ENCODE measurements at places on chromosomes 7 and 10.

GRCh38 chr7:101333912-101334311, 12.3 kb upstream of the IFT22 start:
- no peak for DNase-seq

DNA sequence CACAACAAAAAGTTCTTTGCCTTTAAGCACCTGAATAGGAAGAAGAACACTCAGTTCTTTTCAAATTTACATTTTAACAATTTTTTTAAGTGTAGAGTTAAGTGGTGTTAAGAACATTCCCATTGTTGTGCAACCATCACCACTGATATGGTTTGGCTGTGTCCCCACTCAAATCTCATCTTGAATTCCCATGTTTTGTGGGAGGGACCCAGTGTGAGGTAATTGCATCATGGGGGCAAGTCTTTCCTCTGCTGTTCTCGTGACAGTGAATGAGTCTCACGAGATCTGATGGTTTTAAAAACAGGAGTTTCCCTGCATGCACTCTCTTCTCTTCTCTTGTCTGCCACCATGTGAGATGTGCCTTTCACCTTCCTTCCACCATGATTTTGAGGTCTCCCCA, 155.7 kb downstream of the PLXNA4 start:
- DNase-seq, result no peak

GRCh38 chr7:137633133-137633532, 213.6 kb downstream of the DGKI start:
- no peak for DNase-seq

DNA sequence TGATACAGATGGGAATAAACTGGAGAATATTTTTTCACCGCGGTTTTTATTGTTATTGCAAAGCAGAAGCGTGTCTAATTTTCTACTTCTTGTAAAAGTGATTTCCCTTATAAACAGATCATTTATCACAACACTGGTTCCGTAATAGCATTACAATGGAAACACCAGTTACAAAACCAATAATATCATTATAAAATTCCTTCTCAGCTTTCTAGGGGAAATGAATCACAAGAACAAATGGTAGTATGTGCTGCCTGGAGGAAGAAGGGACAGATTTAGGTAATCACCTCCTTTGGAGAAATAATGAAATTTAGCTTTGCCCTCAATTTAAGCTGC, 2.4 kb upstream of the CCDC6 start:
- no peak for DNase-seq

GRCh38 chr7:19537942-19538401, 170.9 kb downstream of the POLR1F start:
- DNase-seq, result no peak

DNA sequence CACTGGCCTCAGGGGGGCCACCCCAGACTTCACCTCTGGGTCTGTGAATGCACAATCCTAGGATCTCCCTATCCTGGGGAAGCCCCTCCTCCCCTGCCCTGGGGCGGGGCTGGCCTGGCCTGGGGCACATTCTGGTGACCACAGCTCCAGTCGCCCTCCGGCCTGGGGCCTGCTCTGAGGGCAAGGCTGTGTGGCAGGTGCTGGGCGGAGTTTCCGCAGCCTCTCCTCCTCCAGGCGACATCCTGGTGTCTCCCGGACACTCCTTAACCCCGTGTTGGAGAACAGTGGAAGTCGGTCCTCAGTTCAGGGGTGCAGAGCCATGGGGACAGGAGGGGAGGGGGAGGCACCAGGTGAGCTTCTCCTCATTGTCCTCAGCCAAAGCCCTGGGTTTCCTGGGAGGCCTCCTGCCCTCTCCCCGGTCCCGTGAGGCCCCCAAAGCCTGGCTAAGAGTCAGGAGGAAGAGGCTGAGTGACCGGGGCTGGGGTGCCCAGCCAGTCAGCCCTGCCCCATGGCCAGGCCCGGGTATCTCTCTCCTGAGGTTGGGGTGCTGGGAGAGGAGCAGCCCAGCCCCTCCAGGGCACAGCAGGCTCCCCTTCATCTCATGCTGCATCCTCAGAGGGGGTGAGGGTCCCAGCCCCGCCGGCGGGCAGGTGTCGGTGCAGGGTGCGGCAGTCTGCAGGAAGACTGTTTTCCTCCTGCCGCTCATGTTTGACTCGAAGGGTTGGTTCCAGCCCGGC, 22.6 kb downstream of the UNCX start:
- no peak for DNase-seq

DNA sequence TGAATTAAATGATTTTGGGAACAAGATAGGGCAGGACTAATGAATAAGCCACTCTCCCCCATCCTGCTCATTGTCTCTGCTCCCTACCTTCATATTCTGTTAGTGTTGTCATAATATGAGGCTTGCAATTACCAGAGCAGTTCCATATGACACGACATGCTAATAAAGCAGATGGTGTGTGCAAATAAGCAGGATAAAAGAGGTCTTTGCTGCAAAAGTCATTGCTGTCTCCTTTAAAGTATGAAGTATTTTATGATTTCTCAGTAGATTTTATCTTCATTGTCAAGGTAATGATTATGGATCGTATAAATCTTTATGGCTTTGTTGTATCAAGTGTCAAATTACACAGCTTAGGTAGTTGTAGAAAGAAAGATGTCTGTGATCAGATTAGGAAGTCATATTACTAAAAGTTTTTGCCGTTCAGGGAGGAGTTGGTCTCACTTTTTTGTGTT, 114.8 kb downstream of the SDK1 start:
- DNase-seq, result no peak

DNA sequence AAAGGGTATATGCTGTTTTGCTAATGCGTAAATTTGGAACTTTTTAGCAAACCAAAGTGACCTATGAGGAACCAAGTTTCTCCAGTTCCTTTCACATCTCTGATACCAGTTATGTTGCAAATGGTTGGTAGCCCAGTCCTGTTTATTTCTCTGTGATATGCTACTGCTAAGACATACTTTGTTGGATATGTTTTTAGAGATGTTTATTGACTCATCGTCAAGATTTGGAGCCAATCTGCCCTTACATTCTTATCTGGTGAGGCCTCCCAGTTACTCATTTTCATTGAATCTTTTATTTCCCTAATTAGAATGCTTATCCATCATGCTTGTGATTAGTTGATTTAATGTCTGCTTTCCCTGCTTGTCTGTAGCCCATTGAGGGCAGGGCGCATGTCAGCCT, 58.9 kb downstream of the LRGUK start:
- DNase-seq, result no peak

DNA sequence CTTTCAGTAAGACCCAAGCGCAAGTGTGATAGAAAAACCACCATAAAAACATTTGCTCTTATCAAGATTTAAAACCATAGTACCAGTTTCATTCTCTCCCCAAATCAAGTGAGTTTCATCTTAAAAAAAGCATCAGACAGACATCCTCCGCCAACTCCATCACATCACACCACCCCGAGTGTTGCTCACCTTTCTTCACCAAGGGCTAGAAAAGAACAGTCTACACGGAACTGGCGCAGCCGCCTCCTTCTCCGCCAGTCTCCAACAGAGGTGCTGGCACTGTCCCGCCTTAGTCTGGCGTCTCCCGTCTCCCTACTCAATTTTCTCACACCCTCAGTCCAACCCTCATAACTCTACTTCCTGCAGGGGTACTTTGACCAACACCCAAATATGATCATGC, 46.9 kb upstream of the WIPI2 start:
- peak; percentile 31 for DNase-seq

- no peak for DNase-seq
Measured at GRCh38 chr10:48554656-48555055, 50.2 kb downstream of the ARHGAP22 start.

GRCh38 chr7:101330011-101330484, 8.4 kb upstream of the IFT22 start:
- no peak for DNase-seq

- DNase-seq, result no peak
Measured at GRCh38 chr10:22367471-22367870, 22.2 kb downstream of the SPAG6 start.

GRCh38 chr7:24082826-24083225, 201.2 kb upstream of the NPY start:
- no peak for DNase-seq

- DNase-seq, result no peak
Measured at GRCh38 chr7:116542618-116543017, 17.8 kb downstream of the CAV1 start.

- no peak for DNase-seq
Measured at GRCh38 chr10:26946102-26946811, 85.5 kb upstream of the ABI1 start.

DNA sequence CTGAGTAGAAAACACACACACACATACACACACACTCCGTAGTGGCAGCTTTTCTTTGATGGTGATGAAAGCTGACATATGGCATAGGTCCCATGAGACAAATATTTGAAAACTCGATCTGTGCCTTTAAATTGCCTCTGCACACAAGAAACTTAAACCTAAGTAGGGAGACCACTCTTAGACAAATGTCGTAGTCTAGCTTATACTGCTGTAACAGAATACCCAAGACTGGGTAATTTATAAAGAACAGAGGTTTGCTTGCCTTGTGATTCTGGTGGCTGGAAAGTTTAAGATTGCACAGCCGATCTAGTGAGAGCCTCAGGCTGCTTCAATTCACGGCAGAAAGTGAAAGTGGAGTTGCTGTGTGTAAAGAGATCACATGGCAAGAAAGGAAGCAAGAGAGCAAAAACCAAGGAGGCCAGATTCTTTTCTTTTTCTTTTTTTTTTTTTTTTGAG, 489.4 kb upstream of the SORCS1 start:
- DNase-seq, result peak; percentile 37

DNA sequence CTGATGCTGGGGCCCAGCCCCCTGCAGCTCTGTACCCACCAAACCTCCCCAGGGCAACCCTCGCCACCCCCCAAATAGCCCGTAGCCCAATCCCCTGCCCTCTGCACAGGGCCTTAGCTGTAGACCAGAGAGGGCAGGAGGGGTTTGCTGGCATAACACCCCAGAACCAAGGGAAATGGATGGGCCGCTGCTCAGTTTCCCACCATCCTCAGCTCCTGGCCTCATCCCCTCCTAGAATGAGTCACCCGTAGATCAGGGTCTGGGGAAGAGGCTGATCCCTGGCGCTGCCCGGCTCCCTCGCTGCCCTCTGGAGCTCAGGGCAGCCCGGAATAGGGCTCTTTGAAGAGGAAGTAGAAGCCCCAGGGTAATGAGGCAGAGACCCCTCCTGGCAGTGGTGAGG, 31.2 kb downstream of the LDB3 start:
- DNase-seq, result no peak

- no peak for DNase-seq
Measured at GRCh38 chr7:78179827-78180477, 381.4 kb downstream of the PHTF2 start.

DNA sequence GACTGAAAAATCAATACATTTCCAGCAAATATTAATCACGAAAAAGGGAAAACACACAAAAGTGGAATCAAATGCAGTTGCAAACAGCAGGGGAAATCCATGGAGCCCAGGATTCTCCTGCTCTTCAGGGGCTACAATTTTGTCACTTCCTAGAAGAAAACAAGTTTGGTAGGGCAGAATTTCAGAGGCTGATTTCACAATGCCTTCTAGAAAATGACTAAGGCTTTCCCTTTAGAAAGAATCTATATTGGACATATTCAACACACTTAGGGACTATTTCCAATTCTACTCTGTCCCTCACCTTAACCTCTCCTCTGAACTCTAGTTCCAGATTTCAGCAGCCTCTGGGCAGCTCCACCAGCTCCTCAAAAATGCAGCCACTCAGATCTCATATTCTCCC, 111.3 kb downstream of the HECTD2 start:
- no peak for DNase-seq

GRCh38 chr7:36653008-36653662, 71.2 kb downstream of the AOAH start:
- no peak for DNase-seq

GRCh38 chr10:104429846-104430245, 76.2 kb downstream of the CFAP58 start:
- no peak for DNase-seq

DNA sequence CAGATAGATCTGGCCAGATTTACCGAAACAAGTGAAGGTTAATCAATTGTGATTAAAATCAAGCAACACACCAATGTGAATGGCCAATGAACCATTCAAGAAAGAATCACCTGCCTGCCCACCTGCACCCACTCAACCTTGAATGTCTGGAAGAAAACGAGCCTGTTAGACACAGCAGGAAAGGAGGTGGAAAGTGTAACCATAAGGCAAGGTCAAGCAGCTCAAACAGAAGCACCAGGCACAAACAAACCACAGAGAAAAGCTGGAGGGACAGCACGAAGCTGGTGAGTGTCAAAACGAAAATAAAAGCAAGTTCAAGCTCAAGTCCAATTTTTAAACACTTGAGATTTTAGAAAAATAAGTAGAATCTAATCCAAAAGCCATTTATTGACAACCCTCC, 64.9 kb downstream of the STEAP1B start:
- no peak for DNase-seq

DNA sequence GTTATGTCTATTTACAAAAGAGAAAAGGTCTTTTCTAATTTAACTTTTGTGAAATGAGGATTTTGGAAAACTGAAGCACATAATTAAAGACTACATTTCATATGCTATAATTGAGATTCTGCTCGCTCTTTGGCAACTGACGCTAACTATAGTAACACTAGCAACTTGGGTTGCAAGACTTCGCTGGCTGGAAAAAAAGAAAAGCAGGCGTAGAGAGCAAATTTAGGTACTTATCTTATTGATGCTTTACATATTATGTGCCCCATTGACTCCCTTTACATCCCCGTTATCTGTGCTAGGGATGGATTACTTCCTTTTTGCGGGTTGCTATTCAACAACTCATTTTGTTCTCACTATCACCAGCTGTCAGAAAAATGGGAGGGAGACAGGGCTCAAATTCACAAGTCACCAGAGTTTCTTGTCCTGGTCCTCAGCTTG, 10.5 kb downstream of the SEMA3C start:
- DNase-seq, result no peak

DNA sequence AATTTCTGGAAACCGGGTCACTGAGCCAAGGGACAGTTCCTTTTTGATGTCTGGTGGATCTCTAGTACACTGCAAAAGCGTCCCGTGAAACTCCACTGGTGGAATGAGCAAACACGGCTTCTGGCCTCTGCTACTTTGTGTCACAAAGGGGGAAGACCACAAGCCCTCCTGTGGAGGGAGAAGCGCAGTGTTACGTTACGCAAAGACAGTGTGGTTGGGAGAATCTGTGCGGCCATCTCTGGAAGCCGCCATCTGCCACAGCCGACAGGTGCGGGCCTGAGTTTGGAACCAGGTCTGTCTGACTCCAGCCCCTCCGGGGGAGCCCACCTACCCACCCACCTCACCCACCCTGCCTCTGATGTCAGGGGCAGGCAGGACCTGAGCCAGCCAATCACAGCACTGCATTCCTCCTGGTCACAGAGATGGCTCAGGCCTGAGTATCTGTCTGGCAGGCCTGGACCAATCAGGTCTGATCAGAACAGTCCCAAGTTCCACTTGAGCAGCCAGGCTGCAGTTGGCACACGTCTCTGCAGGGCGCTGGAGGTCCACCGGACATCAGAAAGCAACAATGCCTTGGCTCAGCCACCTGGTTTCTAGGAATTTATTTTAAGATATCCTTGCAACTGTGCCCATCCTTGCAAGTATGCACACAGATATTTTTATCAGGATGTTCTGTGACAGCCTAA, 3.0 kb upstream of the CYP2W1 start:
- no peak for DNase-seq
